Right cardiac atrium (tissue), 5 donors: ENCODE measurements at places on chromosomes 5 and 9.

- DNase-seq, result peak; percentile 11
Observed at GRCh38 chr9:128125580-128126354, 1.8 kb downstream of the PTGES2 start.

DNA sequence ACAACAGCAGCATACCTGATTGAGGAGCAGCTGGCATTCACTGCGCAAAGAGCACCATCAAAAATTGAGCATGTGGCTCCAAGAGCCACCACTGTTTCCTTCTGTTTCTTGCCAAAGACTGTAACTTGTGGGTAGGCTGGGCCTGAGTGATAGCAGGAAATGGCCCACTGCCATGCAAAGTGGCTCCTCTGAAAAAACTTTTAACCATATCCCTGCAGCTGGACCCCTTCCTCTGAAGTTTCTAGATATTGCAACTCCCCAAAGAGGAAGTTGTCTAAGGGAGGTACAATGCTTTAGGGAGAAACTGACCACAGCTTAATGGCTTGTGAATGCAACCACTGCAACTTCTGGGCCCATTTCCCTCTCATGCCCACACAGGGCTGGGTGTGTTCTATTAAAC, 355.4 kb upstream of the PDE4D start:
- DNase-seq, result no peak

DNA sequence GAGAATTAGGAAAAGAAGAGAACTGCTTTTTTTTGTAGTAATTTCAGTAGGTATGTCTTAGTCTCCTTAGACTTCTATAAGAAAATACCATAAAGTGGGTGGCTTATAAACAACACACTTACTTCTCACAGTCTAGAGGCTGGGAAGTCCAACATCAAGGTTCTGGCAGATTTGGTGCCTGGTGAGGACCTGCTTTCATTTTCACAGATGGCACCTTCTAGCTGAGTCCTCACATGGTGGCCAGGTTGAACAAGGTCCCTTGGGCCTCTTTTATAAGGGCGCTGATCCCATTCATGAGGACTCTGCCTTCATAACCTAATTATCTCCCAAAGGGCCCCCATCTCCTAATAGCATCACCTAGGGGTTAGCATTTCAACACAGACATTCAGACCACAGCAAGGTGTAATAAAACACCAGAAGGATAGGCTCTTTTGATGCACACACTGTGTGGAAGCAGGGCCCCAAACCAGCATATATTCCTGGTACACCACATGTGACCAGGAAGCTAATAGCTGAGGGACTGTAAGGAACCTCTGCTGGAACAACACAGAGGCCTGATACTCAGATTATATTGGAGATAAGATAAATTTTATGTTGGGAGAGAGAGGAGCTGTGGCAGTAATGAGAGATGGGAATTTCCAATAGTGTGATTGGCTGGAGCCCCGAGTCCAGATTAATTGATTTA, 384.9 kb downstream of the RAB3C start:
- DNase-seq, result no peak

DNA sequence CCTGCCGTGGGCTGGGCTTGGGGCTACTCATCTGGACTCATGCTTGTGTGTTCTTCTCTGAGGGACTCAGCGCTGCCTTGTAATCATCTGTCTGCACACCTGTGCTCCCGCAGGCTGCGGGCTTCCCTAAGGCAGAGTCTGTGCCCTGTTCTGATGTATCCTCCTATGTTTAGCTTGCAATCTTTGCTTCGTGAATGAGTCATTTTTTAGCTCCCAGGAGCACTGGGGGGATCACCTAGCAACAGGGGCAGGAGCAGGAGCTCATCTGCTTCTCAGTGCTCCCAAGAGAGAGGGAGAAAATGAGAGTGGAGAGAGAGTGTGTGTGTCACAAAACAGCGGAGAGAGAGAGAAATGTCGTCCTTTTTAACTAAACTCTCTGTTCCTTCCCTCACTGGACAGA, 202.4 kb upstream of the ZNF618 start:
- no peak for DNase-seq

GRCh38 chr9:16572005-16572734, 298.3 kb downstream of the BNC2 start:
- DNase-seq, result no peak

- DNase-seq, result no peak
Observed at GRCh38 chr9:94818178-94818541, 91.7 kb downstream of the AOPEP start.

DNA sequence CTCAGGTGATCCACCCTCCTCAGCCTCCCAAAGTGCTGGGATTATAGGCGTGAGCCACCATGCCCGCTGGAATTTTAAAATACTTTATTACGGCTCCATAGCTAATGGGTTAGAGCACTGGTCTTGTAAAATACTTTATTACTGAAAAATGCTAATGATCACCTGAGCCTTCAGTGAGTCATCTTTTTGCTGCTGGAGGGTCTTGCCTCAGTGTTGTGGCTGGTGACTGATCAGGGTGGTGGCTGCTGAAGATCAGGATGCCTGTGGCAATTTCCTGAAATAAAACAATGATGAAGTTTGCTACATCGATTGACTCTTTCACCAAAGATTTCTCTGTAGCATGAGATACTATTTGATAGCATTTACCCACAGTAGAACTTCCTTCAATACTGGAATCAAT, 26.0 kb upstream of the GNE start:
- DNase-seq, result no peak

GRCh38 chr5:137815202-137815990, 52.3 kb upstream of the MYOT start:
- no peak for DNase-seq

GRCh38 chr5:139956342-139956741, 86.8 kb downstream of the NRG2 start:
- DNase-seq, result no peak

- DNase-seq, result no peak
Observed at GRCh38 chr9:34551751-34552605, 29.2 kb upstream of the ENHO start.

DNA sequence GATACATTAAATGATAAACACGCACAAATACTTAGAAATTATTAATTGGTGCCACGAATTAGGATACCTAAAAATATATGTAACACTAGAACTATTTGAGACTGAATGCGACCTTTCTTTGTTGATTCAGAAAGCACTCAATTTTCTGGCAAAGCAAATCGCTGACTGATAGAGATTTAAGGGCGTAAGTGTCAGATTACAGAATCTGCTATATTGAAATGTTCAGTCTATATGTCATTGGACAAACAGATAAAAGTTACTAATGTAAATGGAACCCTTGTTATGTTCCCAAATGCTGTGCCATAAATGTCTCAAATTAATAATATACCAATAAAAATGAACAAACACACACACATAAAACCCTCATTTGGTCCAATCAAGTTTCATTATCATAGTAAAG, 137.9 kb downstream of the MPDZ start:
- no peak for DNase-seq

GRCh38 chr9:18903450-18903849, 129.6 kb downstream of the SAXO1 start:
- DNase-seq, result no peak

GRCh38 chr9:109379513-109379912, 58.7 kb upstream of the EPB41L4B start:
- DNase-seq, result no peak

DNA sequence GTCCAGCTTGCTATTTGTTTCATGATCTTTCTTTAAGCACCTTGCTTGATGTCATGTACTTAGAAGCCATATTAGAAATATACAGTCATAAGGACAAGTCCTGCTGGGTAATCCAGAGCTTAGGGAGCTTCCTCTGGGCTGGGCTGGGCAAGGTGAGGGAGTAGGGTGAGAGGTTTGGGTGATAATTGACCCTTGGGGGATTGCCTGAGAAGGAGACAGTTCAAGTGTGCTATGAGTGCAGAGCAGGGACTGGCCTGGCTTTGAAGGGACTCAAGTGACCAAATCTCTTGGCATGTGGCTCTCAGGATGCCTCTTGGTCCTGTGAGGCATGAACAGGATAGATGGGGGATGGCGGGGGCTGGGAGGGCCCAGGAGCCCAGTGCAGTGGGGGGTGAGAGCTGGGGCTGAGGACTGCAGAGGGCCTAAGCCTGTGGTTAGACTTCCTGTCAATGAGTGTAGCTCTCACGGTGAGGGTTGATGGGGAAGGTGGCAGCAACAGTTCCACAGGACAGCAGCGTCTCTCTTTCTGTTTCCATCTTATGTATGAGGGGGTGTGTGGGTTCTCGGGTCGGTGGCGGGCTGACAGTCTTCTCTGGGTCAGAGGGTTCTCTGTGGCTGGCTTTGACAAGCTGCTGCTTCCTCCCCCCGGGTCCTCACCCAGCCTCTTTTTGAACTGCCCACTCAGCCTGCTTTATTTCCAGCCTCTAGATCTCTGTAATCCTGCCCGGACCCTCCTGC, 53.5 kb downstream of the RGS3 start:
- DNase-seq, result no peak

DNA sequence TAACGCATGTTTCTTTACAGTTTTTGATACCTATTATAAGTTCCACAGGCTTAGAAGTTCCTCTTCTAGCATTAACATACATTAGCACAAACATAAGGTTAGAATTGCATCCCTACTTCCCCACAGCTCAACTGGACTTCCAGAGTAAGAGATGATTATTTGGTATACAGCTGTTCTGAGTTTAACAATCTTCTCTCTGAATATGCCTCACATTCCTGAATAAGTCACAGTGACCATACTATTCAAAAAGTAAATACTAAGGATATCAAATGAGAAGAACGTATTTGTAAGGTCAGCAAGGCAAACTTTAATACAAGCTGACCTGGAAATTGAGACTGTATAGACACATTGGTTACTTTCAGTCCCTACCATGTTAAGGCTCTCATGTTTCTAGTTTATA, 21.3 kb downstream of the NR6A1 start:
- no peak for DNase-seq

DNA sequence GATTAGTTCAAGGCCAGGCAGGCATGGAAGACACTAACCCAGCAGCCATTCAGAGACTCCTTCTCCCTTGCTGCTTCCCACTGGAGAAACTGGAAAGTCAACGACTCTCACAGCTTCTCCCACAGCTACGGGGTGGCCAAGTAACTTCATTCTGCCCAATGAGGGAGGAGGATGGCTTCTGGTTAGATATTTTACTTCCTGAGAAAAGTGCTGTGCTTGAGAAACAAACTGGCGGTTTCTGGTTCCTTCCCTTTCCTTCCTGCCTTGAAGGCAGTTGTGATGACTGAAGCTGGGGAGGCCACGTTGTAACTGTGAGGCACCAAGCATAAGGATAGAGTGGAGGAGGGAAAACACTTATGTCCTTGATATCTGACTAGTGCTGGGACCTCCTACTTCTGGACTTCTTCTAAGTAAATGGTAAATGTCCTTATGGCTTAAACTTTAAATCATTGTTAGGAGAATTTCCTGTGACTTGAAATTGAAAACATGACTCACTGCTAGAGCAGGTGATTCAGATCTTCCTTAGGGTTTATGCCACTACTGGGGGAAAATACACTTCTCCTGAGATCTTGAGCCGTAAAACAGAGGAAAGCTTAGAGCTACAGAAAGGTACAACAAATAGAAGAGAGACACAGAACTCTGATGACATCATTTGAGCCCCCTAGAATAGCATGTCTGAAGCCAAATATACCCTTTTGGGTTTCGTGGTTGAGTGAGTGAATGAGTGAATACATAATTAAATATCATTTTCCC, 3.1 kb upstream of the GNPDA1 start:
- no peak for DNase-seq

DNA sequence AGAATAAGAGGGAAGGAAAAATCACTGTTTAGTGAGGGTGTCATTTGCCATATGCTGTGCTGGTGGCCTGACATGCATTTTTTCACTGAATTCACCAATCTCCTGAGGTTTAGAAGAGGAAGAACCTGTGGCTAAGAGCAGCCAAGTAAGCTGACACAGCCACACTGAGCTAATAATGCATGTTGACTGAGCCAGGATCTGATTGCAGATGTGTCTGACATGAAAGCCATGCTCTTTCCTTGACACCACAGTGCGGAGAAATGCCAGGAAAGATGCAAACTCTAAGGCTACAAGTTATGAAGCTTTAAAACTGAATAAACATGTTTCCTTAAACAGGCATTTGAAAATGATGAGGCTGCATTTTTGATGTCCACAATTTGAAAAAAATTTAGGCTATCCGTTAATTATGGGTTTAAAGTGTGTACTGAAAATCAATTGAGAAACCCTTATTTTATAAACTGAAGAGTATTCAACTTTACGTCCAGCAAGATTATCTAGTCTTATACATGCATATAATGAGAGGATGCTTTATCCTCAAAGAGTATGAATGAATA, 208.6 kb downstream of the FBN2 start:
- no peak for DNase-seq

GRCh38 chr9:34310215-34310614, 18.9 kb downstream of the KIF24 start:
- no peak for DNase-seq

DNA sequence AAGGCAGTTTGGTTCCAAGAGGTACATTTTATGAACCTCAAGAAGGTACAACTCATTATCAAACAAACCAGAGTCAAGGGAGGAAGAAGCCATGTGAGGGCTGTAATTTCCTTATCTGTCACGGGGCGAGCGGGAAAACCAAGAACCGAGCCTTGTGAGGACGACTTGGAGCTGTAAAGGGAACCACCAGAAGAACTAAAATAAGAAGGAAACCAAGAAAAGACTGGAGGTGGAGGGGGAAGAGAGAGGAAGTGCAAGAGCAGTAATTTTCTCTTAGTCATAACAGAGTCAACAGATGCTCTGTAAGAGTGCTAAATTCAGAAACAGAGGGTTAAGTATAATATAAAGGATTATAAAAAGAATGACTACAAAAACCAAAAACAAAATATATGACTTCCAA, 127.1 kb downstream of the DIRAS2 start:
- no peak for DNase-seq

DNA sequence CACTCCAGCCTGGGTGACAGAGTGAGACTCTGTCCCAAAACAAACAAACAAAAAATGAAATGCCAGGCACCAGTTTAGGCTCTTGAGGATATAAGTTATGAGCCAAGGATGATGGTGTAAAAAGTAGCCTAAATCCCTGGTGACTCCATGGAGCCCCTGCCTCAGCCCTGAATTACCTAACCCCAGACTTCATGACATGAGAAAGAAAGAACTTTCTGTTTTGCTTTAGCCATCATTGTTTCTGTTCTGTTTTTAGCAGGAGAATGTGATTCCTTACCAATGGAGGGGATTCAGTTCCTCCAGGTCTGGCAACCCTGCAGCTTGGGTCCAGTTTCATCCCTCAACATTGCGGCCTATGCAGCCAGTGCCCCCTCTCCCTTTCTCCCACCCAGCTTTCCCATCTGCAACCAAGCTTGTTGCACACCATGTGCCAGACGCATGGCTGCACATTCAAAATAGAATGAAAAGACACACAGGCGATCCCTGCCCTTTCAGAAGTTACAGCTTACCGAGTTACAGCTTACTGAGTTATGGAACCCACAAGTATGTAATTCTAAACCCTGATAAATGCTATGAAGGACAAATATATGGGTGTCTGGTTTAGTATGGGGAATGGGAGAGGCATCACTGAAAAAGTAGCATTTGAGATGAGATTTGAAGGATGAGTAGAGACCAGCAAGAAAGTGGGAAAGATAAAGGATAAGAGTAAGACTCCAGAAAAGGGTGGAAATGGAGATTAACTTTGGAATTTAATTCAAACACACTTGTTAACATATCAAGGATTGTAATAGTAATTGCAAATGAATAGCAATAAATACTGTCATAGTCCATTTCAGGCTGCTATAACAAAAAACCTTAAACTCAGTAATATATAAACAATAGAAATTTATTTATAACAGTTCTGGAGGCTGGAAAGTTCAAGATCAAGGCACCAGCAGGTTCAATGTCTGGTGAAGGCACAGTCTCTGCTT, 6.0 kb upstream of the SEMA5A start:
- DNase-seq, result no peak

- peak; percentile 61 for DNase-seq
Observed at GRCh38 chr9:69204849-69205248, 30.8 kb downstream of the TJP2 start.

GRCh38 chr9:90778746-90779145, 22.9 kb upstream of the SYK start:
- DNase-seq, result no peak

GRCh38 chr9:112384690-112385089, 4.8 kb downstream of the HSDL2 start:
- DNase-seq, result no peak
